ENCODE measurements at places on chromosomes 7 and 10.

- DNase-seq: no peak
Measured at GRCh38 chr10:42951486-42952251, 125.2 kb upstream of the RET start.

DNA sequence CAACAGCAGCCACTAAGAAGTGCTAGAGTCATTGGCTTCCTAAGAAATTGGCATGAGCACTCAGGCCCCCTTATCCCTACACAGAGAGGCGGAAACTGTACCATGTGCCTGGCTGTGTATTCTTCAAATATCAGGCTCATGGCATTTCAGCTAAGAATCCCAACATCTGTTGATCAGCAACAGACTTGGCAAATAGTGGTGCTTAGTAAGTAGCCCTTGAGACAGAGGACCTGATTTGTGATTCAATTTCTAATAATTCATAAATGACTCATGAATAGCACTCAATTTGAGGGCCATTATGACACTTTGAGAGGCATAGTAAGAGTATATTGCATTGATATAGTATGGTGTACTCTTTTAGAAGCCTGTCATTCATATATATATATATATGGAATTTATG lies 309.1 kb downstream of the LRMDA start:
- DNase-seq: no peak

DNA sequence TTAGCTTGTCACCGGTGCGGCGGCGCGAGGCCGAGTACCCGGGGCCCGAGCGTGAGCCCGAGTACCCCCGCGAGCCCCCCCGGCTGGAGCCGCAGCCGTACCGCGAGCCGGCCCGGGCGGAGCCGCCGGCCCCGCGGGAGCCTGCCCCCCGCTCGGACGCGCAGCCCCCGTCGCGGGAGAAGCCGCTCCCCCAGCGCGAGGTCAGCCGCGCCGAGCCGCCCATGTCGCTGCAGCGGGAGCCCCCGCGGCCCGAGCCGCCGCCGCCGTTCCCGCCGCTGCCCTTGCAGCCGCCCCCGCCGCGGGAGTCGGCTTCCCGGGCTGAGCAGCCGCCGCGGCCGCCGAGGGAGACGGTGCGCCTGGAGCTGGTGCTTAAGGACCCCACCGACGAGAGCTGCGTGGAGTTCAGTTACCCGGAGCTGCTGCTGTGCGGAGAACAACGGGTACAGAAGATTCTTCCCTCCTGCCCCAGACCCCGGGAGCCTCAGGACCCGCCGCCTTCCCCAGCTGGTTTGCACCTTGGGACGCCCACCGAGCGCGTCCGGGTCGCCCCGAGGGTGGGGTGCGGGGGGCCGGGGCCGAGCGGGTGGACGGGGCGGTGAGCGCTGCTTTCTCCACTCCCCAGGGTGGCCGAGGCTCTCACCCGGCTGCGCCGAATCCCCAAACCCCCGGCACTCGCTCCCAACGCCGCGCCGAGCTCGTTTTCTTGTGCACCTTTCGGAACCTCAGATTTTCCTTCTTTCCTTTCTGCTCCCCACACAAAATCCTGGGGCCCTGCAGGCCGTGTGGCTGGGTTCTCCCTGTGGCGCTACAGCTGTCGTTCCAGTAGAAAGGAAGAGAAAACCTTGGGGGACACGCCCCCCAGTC lies 708 bp downstream of the UBN2 start:
- peak; percentile 42 for DNase-seq

GRCh38 chr7:47557694-47558670 lies 23.9 kb downstream of the TNS3 start:
- DNase-seq: no peak

- DNase-seq: no peak
Measured at GRCh38 chr7:151410405-151411390, 860 bp upstream of the WDR86 start.

DNA sequence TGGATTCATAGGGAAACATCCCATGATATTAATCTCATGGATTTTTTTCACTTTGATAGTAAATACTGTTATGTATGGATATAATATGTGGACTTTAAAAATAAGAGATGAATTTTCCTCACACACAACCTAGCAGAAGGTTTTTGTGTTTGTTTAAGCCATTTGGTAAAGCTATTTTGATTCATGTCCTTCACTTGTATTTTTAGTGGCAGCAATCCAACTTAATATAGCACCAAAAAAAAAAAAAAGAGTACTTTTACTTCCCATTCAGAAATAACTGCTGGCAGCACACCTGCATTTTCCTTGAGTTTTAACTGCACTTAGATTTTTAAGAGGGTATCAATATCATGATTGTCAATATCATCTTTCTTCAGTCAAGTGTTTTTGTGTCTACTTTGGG lies 60.0 kb downstream of the MCMBP start:
- DNase-seq: no peak

- DNase-seq: no peak
Measured at GRCh38 chr7:16889305-16889704, 7.5 kb upstream of the AGR3 start.

DNA sequence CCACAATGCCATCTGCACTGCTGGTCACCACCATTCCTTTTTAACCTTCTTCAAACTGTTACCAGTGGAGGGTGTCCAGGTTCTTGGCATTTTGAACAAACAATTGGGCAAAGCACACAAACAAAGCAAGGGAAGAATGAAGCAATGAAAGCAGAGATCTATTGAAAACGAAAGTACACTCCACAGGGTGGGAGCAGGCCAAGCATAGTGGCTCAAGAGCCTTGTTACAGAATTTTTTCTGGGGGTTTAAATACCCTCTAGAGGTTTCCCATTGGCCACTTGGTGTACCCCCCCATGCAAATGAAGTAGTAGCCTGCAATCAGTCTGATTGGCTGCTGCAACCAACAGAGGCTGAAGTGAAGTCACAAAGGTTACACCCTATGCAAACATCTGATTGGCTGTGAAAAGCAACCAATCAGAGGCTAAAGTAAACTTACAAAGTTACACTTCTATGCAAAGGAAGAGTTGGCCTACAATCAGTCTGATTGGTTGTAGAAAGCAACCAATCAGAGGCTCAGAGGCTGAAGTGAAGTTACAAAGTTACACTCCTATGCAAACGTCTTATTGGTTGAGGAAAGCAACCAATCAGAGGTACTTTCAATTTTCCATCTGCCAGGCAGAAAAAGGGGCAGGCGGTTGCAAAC lies 103.2 kb upstream of the WAC start:
- DNase-seq: no peak

DNA sequence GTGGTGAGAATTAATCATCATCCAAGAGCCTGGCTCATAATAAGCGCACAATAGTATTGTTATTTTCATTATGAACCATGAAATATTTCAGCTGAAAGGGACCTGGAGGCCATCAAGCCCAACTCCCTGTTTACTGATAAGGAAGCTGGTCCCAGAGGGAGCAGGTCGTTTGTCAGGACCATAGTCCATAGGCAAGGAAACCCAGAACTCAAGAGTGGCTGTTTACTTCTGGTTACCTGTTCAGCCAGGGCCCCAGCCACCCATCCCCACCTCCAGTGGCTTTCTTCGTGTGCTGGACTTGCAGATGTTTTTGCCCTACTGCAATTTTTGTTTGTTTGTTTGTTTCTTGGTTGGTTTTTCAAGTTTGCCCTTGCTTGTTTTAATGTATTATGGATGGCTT lies 152.0 kb downstream of the TPST1 start:
- no peak for DNase-seq

GRCh38 chr10:50552771-50553535 lies 70.8 kb downstream of the SGMS1 start:
- no peak for DNase-seq

All from inflammatory macrophage treated with lipopolysaccharide for 1 hour (primary cell).